Stimulated activated naive CD4-positive, alpha-beta T cell treated with Interleukin-2 at 50 U/mL for 16 hours (primary cell): ENCODE measurements at places on chromosomes 3 and 15.

GRCh38 chr3:148992027-148992634, 791 bp downstream of the GYG1 start:
- no peak for DNase-seq

DNA sequence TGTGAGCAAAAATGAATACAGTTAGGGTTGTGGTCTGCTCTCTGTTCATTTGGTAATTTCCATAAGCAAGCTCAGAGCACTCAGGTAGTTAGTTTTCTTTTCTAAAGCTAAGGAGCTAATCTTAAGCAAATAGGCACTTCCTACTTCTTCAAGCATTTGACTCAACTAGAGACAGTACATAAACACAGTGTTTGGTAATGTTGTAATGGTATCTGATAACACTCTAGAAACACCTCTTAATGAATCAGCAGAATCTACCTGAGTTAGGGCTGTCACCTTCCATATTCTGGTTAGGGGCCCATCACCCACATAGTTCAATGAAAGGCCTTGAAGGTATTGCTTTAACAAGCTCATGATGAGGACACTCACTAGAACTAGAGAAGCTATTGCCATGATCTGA, 83.1 kb downstream of the PLCH1 start:
- DNase-seq = no peak

DNA sequence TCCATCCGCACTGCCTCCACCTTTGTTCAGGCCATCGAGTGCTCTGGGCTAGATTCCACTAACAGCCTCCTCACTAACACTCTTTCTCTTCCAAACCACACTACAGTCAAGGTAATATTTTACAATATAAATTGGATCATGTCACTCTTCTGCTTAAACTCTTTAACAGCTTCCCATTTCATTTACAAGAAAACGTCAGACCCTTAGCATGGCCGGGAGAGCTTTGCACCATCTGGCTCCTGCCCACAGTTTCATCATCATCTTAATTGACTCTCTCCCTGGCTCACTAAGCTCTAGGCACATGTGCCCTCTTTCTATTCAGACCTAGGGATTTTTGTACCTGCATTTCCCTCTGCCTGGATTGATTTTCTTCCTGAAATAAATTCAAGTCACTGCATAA, 354.7 kb downstream of the FGF12 start:
- no peak for DNase-seq

- no peak for DNase-seq
Observed at GRCh38 chr3:27758083-27758482, 36.0 kb upstream of the EOMES start.

- no peak for DNase-seq
Observed at GRCh38 chr3:85271911-85272310, 313.1 kb downstream of the CADM2 start.

DNA sequence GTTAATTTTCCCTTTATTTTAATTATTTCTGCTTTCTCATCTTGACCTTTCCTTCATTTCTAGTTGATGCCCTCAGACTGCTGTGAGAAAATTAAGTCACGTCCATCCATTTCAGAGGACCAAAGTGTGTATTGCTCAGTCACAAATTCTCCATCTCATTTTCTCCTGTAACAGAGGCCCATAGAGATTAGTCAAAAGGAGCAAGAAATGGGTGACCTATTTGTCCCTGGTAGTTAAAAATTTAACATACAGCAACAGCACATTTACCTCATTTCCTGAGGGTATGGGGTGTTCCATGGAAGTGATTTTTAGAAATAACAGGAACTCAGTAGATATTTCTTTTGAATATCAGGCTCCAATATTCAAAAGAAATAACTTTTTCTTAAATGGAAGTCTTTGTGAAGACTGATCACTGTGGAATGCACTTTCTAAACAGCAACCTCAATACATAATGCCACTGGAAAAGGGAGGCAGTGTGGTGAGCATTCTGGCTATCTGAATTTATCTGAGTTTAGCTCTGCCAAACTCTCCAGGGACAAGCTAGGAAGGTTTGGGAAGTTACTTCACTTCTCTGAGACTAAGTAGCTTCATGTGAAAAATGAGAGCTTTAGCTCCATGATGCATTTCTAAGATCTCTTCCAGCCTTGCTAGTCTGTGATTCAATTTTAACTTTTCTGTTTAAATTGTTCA, 808.2 kb downstream of the SQOR start:
- no peak for DNase-seq

DNA sequence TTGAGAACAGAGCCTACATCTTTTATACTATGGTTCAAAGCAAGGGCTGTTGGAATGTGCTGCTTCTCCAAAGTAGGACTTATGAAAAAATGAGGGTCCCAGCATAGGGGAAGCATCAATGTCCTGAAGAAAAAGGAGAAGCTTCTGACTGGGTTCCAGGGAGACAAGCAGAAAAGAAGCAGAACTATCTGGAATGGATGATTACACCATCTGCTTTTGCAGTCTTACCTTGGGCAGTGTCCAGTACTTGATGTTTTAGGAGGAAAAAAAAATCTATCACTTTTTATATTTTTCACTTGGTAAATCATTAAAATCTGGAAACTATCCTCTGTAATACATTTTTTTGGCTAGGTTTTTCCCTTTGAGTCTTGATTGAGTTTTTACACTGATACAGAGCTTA, 57.9 kb upstream of the DPH6 start:
- DNase-seq = no peak

- no peak for DNase-seq
Observed at GRCh38 chr3:16494814-16495431, 18.6 kb downstream of the RFTN1 start.

DNA sequence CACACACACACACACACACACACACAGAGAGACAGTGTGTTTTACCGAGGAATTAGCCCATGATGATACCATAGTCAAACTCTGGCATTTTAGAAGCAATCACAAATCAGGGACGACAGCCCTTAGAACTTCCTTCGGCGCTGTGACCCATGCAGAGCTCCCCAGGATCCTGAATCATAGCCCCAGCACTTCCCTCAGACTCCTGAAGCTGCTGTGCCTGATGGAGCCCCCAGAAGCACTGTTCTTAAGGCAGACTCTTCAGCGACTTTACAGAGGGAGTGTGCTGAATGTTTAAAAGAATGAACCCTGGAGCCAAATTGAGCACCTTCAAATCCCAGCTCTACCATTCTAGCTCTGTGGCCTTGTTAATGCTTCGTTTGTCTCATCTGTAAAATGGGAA, 89.3 kb upstream of the LIPC start:
- DNase-seq = no peak

- no peak for DNase-seq
Observed at GRCh38 chr3:187445356-187445755, 77.2 kb downstream of the RTP4 start.

DNA sequence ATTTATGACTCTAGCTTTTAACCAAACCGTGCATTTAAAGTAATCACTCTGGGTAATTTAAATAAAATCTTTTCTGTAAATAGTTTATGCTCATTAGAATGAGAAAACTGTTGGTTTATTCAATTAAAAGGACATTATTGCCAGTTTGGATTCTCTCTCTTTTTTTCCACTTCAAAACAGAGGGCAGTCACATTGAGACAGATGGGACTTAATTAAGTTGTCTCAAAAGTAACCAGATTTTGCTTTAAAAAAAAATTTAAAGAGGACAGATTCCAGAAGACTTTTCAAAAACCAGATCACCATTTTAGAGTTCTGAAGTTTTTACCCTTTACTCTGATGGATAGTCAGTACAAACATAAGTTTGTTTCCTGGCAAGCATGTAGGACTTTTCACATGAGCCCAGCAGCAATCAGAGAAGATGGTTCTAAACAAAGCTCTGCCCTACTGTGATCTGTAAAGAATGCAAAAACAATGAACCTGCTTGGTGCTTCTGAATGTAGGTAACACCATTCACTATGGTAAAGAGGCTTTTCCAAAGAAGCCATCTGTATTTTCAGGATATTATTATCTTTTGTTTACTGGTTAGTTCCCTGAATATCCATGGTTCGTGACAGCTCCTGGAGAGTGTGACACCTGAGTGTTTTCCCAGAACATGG, 136.2 kb downstream of the LRTM1 start:
- no peak for DNase-seq

GRCh38 chr3:39903253-39903652, 93.8 kb downstream of the MYRIP start:
- DNase-seq = no peak

DNA sequence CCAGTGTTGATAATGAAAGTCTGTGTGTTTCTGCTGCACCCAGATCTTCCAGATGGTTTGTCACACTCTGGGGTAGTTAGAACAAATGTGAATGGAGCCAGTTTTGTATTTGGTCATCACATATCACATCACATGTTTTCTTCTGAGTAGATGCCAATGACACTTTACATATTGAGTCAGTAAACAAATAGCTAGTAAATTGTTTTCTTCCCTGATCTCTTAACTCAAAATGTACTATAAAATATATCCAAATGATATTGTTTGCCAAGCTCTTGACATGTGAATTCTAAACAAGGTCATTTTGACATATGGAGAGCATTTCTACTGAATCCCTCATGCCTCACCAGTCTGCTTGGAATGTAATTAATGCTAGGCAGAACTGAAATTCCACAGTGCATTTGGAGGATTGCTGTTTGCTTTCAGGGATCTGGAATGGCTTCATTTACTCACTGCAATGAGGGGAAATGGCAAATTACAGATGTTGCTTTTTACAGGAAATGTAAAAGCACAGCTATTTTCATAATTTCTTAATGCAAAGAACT, 45.0 kb downstream of the PDHB start:
- no peak for DNase-seq

DNA sequence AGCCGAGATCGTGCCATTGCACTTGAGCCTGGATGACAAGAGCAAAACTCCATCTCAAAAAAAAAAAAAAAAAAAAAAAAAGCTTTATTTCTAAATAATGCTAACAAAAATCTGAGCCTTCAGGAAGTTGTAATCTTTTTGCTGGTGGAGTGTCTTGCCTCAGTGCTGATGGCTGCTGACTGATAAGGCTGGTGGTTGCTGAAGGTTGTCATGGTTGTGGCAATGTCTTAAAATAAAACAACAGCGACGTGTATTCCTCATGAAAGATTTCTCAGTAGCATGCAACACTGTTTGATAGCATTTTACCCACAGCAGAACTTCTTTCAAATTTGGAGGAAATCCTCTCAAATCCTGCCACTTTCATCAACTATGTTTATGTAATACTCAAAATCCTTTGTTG, 77.4 kb upstream of the PTPRG start:
- no peak for DNase-seq

- no peak for DNase-seq
Observed at GRCh38 chr3:12394569-12395271, 89.6 kb upstream of the TSEN2 start.

DNA sequence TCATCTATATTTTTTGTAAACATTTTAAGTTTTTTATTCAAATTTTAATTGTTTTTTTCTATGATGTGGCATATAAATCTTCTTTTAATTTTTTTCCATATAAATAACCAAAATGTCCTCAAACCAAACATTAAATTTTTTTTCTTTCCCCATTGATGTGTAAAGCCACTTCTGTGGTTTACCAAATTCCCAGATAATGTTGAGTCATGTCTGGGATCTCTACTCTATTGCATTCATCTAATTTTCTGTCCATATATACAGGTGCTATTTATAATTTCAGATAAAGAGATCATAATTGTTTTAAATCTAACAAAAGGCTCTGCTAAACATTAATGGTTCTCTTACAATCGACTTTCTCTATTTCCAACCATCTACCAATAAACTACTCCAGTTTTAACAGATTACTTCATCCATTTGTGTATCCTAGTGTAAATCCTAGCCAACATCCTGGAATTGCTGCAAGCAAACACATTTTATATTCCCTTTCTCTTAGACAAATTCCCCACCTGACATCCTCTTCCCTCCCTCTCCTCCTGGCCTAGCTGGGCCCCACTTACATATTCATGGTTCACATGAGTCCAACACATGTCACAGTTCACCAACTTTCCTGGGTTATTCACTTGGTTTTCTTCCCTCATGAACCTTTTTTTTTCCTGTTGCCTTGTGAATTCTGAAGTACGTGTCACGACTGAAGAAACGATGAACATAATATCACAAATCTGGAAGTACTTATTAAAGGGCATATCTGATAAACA, 368.0 kb upstream of the AGTR1 start:
- DNase-seq = no peak

DNA sequence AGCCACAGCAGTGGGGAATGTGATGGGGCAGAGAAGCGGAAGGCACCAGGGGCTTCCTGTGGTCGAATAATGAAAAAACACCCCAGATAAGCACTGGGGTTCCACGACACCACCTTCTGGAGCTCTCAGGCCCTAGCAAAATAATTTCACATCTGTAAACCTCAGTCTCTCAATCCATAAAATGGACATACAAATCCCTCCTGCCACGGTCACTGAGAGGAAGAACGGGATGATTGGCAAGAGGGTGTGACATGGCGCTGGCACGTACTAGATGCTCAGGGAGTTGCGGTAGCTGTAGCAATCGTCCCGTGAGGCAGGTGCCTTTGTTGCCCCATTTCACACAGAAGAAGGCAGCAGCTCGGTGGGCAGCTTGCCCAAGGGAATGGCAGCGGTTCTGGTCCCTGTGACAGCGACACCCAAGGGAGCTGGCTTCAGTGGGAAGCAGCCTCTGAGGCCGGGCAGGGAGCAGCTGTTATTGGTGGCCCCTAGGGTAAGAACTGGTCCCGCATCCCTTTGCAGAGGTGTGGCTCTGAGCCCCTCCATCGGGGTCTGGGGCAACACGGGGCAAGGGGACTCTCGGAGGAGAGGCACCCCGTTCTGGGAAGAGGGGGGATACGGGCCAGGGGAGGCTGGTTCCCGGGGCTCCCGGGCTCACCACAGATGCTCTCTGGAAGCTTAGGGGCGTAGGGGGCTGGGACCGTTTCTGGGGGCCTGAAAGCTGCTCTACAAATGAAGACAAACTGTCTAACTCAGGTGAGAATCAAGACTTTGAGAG, 114.0 kb upstream of the ALDH1A3 start:
- DNase-seq = no peak

- peak; percentile 41 for DNase-seq
Observed at GRCh38 chr3:60053526-60054265, 1003.9 kb upstream of the CFAP20DC start.

- no peak for DNase-seq
Observed at GRCh38 chr3:137385922-137386321, 378.2 kb upstream of the SOX14 start.

- DNase-seq = no peak
Observed at GRCh38 chr3:16932877-16933276, 48.1 kb downstream of the PLCL2 start.

DNA sequence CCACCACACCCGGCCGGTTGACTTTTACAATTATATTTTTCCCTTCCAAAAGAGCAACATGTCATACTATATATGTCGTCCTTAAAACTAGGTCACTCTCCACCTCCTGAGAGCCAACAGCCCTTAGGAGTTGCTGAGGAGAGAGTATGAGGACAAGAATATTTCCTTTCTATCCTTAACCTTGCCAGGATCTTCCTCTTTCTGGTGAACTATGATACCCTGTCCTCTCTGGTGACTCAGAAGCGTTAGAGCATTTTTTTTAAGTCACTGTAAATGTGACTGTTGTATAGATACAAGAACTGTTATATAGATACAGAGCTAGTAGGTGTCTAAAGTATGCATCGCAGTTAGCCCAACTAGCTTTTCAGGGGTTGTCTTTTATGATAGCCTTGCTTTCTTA, 33.7 kb upstream of the MTHFS start:
- no peak for DNase-seq

GRCh38 chr15:85710340-85710842, 84.3 kb downstream of the KLHL25 start:
- DNase-seq = peak; percentile 44

GRCh38 chr15:69677403-69677802, 224.8 kb downstream of the RPLP1 start:
- DNase-seq = no peak
